T-cell (primary cell): ENCODE measurements at places on chromosomes 5 and 9. TPM values are rescaled to one million over a fixed set of nuclear protein-coding genes. Genes with fewer than 3 reads are reported as not detected.

GRCh38 chr5:9239071-9239470 lies 306.8 kb downstream of the SEMA5A start:
- H3K27ac ChIP-seq, result no peak overlapping the region
- H3K36me3 ChIP-seq, result no peaks in the 10 kb centered on the region
- no peaks in the 10 kb centered on the region for H3K4me1 ChIP-seq
- no peak for DNase-seq
- H3K4me3 ChIP-seq, result no peak overlapping the region
- no peaks in the 10 kb centered on the region for H3K27me3 ChIP-seq

The ALDH7A1 gene
- 1.2 TPM for total RNA-seq

GRCh38 chr9:79829566-79830302 lies 258.0 kb downstream of the TLE4 start:
- H3K27ac ChIP-seq, result no peak overlapping the region
- no peaks in the 10 kb centered on the region for H3K4me1 ChIP-seq
- H3K27me3 ChIP-seq, result no peaks in the 10 kb centered on the region
- H3K4me3 ChIP-seq, result no peak overlapping the region

The GRXCR2 gene
- total RNA-seq, result not detected

GRCh38 chr5:24535646-24536045 lies 109.1 kb downstream of the CDH10 start:
- no peak for DNase-seq
- no peaks in the 10 kb centered on the region for H3K4me1 ChIP-seq
- H3K4me3 ChIP-seq, result no peak overlapping the region
- H3K27me3 ChIP-seq, result no peaks in the 10 kb centered on the region
- H3K27ac ChIP-seq, result no peak overlapping the region

- no peaks in the 10 kb centered on the region for H3K27me3 ChIP-seq
- no peak overlapping the region for H3K4me3 ChIP-seq
- H3K27ac ChIP-seq, result no peak overlapping the region
Measured at GRCh38 chr9:125538092-125538473, 168.9 kb downstream of the MAPKAP1 start.

GRCh38 chr5:37490931-37491330 lies 111.8 kb downstream of the WDR70 start:
- H3K27me3 ChIP-seq, result no peaks in the 10 kb centered on the region
- H3K36me3 ChIP-seq, result no peaks in the 10 kb centered on the region
- no peak overlapping the region for H3K4me3 ChIP-seq
- DNase-seq, result no peak
- H3K27ac ChIP-seq, result no peak overlapping the region

DNA sequence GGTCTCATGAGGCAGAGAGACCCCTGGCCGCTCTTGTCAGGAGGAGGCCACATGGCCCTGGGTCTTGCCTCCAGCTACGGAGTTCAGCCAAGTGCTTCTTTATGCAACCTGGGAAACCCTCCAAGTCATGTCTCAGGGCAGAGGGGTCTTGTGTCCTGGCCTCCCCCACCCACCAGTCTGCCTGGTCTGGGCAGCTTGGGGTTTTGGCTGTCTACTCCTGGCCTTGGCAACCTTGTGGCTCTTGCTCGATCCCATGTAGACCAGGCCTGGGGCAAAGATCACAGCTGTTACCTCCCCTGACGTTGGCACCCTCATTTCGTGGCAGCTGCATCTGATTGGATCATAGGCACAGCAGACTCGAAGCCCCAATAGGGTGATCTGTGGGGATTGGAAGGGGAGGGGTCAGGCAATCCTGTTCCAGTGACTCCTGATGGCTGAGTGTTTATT lies 28.4 kb downstream of the JADE2 start:
- H3K4me3 ChIP-seq, result no peak overlapping the region
- peaks cover 7% of the 10 kb centered on the region for H3K36me3 ChIP-seq
- DNase-seq, result no peak
- H3K27ac ChIP-seq, result peak overlapping the region; percentile 77
- H3K4me1 ChIP-seq, result peaks cover 62% of the 10 kb centered on the region

- H3K36me3 ChIP-seq, result no peaks in the 10 kb centered on the region
- no peak overlapping the region for H3K4me3 ChIP-seq
- no peaks in the 10 kb centered on the region for H3K4me1 ChIP-seq
- no peaks in the 10 kb centered on the region for H3K27me3 ChIP-seq
Measured at GRCh38 chr5:50874306-50875001, 208.0 kb downstream of the PARP8 start.

The NR4A3 gene
- 24.6 TPM for total RNA-seq
